ENCODE measurements at places on chromosomes 12 and 14.

GRCh38 chr12:95962222-95962621, 19.1 kb downstream of the AMDHD1 start:
- no peak for DNase-seq

DNA sequence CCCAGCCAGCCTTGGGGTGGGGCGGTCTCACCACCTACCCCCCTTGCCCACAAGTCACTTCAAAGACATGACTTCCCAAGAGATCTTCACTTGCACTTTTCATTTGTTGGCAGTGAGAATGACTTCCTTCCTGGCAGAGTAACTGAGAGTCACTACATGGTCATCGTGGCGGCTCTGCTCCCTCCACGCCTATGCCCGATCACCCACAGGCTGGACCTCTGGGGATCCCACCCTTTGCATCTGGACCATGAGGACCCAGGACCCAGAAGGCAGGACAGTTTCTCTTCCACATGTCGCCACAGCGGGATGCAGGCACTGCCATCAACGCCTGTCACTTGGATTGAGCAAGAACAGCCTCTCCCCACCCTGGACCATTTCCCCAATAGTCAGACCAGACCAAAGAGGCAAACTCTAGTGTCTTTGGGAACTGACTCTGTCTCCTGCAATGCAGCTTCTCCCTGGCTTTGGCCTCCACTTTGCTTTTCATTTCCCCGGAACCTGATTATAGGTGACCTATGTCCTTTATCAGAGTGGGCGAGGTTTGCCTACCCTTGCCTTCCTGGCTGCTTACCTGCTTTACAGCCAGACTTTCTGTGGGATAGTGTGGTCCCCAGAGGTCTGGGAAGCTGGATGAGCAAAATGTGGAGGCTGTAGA, 3.6 kb downstream of the VDR start:
- no peak for DNase-seq

DNA sequence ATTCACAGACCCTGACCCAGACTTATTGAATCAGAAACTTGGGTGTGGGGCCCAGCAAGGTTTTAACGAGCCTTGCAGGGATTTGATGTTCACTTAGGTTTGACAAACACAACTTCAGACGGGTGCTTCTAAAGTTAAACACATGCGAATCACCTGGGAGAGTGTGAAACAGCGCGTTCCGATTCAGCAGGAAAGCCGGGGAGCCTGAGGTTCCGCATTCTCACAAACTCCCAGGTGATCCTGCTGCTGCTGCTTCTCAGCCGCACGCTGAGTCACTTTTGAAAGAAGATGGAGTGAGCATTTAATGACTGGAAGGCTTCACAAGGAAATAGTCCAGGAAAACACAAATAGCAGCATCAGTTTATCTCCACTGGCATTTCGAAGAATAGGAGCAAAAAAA, 44.2 kb upstream of the DDX11 start:
- no peak for DNase-seq

DNA sequence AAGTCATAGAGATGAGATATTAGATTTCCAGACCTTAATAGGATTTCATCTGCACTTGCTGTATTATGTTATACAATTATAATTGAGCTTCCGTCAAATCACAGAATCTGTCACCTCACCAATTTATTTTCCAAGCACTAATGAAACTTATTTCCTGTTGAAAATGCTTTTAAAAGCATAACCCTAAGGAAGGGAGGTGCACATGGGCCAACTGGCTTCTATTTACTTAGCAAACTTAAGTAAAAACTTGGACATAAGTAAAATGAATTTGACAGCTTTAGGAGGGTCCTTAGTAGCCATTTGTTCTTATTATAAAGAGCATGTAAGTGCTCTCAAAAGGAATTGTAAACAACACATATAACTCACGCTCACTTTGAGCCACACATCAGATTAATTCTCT, 462.2 kb upstream of the TMPO start:
- no peak for DNase-seq

DNA sequence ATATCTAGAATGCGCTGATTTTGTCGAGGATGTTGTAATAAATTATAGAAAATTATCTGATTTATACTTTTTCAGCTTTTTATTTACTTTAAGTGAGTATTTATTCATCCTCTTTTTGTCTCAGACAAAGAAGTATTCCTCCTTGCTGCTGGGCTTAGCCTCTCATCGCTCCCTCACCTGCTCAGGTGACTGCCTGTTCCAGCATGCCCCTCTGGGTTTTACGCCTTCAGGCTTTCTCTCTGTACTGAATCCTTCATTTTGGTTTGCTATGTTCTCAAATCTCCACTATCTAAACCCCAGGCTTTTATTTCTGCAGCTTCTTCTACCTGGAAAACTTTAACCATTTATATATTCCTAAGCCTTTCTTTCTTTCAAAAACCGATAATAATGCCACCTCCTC, 1650.9 kb upstream of the SEL1L start:
- no peak for DNase-seq

DNA sequence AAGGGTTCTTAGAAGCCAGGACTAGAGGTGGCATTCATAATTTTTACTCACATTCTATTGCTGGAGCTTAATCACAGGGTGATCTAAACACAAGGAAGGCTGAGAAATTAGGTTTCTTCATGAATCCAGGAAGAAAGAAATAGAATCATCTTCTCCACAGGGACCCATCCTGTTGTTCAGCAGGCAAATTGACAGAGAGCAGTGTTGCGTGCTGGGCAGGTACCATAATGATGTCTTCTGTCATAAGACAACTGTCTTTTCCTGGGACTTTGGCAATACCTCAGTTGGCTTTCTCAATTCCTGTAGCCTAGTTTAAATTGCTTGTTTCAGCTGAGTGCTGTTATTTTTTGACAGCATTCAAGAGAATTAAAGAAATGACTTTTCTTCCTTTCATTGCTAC, 468.0 kb upstream of the SYT1 start:
- DNase-seq = no peak

GRCh38 chr14:34098045-34098984, 147.4 kb upstream of the EGLN3 start:
- peak; percentile 64 for DNase-seq

GRCh38 chr12:103960616-103961227, 5.0 kb upstream of the TDG start:
- DNase-seq = no peak

GRCh38 chr14:96320605-96321004, 42.5 kb downstream of the ATG2B start:
- no peak for DNase-seq

- no peak for DNase-seq
Observed at GRCh38 chr12:98121963-98122362, 393.4 kb upstream of the TMPO start.

GRCh38 chr12:132414634-132415326, 75.2 kb upstream of the FBRSL1 start:
- peak; percentile 96 for DNase-seq

DNA sequence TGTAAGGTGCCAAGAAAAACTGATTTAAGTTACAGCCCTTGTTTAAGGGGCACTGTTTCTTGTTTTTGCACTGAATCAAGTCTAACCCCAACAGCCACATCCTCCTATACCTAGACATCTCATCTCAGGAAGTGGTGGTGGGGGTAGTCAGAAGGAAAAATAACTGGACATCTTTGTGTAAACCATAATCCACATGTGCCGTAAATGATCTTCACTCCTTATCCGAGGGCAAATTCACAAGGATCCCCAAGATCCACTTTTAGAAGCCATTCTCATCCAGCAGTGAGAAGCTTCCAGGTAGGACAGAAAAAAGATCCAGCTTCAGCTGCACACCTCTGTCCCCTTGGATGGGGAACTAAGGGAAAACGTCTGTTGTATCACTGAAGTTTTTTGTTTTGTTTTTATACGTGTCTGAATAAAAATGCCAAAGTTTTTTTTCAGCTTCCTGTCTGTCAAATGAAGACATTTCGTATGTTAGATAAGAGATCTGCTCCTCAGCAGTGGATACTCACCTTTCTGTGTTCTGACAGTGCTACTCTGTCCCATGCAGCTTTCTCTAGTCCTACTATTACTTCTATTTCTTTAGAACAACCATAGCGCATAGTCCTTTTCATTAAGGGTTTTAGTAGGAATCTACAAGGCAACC, 1.2 kb upstream of the PA2G4 start:
- DNase-seq = no peak

Measured in AG20443 (cell line).